ENCODE measurements at places on chromosomes 2 and 18. TPM values are rescaled to one million over a fixed set of nuclear protein-coding genes. Genes with fewer than 3 reads are reported as not detected.

Gene MDH1B
- total RNA-seq = 0.20 TPM

Gene SP5
- not detected for total RNA-seq

Gene FNDC4
- total RNA-seq = 0.10 TPM

Gene DQX1
- total RNA-seq = 0.86 TPM

Gene DSG2
- total RNA-seq = 0.18 TPM

Gene CABYR
- 0.49 TPM for total RNA-seq

Measured in activated T-helper 1 cell treated with anti-CD3 and anti-CD28 coated beads, Interleukin-12 subunit alpha, Interleukin-12 subunit beta, Interleukin-2, Interleukin-4 antibody, amounts not matched to agents 30 ng/mL and 10 ng/mL and 1 ng/mL, durations not matched to agents 14 hours and 24 hours and 36 hours (primary cell).